Left lobe of liver (tissue), 2 donors: ENCODE measurements at places on chromosomes 2 and 18. TPM values are rescaled to one million over a fixed set of nuclear protein-coding genes. Genes with fewer than 3 reads are reported as not detected.

GRCh38 chr2:55109219-55109891 is 59.1 kb upstream of the RTN4 start:
- no peak for DNase-seq

GRCh38 chr2:172387361-172387760 is 40.0 kb upstream of the ITGA6 start:
- DNase-seq, result no peak

DNA sequence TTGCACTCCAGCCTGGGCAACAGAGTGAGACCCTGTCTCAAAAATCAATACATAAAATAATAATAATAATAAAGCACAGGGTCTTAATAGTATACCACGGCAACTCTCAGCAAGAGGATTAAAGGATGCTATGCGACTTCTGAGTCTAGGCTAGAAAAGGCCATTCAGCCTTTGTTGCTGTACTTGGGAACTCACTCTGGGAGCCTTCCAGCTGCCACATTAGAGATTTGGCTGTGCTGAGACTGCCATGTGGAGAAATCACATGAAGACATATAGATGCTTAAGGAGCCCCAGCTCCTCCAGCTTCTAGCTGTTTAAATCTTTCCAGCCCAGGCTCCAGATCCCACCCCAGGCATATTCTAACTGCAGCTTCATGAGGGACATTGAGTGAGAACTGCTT is 8.2 kb upstream of the TANC1 start:
- no peak for DNase-seq

- DNase-seq, result no peak
These were observed 10.9 kb downstream of the POLI start for GRCh38 chr18:54280220-54280569.

GRCh38 chr2:66836851-66837250 is 401.9 kb downstream of the MEIS1 start:
- no peak for DNase-seq

DNA sequence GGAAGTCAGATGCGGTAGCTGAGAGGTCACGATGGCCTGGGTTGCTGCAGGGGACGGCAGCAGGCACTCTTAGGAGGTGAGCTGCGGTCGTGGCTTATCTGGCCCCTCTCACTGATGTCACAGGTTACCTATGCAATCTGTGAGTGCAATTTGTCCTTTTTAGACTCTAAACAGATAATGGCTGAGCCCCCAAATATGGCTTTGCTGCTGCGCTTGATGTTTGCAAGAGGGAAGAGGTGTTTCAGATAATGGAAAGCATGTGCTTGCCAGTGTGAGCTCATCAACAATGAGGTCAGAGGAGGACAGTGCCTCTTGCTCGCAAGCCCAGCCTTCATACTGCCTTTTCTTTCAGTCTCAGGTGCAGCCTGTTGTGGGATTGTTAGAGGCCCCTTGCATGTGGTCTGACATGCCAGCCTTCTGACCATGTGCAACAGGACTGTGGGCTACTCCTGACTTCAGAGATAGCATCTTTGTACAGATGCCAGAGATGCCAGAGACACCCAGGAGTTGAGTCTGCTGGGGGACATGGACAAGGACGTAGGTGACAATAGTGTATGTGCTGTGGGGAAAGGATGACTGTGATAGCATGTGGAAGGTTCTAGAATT is 151.3 kb downstream of the TANC1 start:
- DNase-seq, result no peak

The GMCL1 gene
- total RNA-seq, result 5.4 TPM

The PLEKHA3 gene
- total RNA-seq, result 13.3 TPM

The ASAP2 gene
- 4.0 TPM for total RNA-seq

The COX7A2L gene
- total RNA-seq, result 38.5 TPM
